ENCODE measurements at places on chromosomes 4 and X.

DNA sequence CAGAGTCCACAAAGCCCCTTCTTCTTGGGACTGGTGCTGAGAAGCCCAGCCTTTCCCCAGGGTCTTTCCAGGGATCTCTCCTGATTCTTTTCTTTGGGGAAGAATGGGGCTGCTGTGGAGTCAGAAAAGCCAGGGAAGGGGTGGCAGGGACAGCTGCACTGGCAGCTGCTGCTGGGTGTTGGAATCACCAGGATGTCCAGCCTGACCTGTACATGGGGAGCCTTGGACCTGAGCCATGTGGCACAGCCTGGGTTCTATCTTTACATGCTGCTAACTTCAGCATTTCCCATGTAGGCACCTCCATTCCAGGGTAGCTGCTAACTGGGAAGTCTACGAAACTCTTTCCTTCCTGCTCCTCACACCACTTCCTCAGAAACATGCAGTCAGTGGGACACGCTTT, 36.0 kb downstream of the MED28 start:
- DNase-seq: no peak

- no peak for DNase-seq
These were observed 189.9 kb downstream of the TBCK start for GRCh38 chr4:106126062-106126461.

- DNase-seq: peak; percentile 98
These were observed at the start of gene PITX2 for GRCh38 chr4:110622841-110623717. Gene PITX2, minus strand, starts transcription at chr4:110623077. Its CDS starts 617 bp downstream, at chr4:110622460.

GRCh38 chr4:149796381-149796780, 19.3 kb downstream of the IQCM start:
- no peak for DNase-seq

DNA sequence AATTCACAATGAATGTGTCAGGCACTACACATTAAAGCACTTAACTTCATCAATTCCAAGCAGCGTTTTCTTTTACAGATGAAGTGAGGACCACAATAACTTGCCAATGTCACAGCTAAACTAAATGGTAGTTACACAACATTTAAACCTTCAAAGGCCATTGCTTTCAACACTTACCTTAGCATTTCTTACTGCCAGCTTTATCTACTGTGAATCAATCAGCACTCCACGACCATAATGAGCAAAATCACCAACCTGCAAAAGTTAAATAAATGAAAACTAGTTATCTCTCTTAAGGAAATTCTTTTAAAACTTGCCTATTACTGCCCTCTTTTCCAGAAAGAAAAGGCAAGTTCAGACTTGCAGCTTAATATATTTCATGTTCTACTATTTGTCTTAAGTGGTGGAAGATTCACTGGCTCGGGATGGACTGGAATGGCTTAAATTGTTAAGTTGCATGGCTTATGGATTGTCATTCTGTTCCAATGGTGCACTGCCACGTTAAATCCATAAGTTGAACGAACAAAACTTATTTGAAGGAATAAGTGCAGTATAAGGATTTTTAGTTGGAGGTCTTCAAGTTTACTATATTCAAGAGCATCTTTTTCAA, 8.3 kb downstream of the RBMX start:
- DNase-seq: no peak

- DNase-seq: no peak
These were observed 102.8 kb downstream of the GLUD2 start for GRCh38 chrX:121150217-121150616.

DNA sequence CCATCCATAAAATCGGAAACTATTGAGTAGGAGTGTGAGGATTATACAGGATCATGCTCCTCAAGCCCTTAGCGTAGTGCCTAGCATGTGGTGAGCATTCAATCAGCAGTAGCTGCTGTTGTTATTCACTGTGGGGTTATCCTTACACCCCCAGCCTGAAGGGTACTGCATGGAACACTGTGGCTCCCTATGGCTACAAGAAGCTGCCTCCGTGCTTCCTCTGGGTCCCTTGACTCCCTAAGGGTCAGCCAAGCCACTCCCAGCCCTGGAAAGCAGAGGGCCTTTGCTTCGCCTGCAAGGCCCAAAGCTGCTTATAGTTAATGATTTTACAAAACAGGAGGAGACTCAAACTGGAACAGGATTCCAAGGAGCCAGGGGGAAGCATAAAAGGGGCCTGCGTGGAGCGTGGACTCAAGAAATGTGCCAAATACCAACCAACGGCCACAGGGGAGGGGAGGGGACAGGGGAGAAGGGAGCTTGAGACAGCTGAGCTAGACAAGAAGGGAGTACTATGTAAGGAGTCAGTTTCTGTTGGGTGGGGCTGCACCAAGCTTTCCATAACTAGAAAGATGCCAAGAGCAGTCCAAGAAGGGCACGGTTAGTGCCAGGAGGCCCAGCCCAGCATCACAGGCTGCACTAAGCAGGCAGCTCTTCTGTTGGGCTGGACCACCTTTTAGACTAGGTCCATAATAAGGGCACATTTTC, 15.9 kb downstream of the SEPTIN6 start:
- DNase-seq: no peak

GRCh38 chr4:120902925-120903324, 19.6 kb downstream of the PRDM5 start:
- DNase-seq: no peak

DNA sequence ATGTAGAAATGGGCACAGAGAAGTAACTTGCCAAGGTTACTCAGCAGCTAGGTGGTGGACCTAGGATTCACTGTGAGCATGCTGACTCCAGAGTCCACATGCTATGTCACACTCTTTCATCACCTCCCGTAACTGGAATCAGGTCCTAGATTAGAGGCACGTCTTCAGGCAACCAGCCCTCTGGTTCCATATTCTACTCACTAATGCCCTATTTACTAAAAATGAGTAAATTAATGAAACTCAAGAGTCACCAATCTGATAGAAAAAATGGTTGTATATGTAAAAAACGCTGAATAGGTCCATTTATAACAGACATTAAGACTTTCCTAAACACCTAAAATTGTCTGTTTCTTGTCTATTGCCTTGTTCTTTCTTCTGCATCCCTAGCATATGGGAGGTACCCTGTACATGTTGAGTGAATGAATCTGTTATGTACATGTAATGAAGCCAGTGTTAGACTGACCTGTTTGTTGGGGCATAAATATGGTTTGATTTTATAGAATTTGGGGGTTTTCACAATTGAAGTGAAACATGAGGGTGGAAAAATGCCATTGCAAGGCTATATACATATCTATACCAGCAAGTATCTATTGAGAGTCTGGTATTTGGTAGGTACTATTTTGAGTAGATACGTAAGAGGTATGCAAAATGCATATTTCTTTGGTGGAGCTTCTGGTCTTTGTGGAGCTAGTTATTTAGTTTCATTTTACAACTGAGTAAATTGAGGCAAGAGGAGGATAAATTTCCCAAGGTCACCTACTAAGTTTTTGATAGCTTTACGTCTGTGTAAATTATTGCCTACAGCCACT, 7.5 kb upstream of the RUFY3 start:
- no peak for DNase-seq

DNA sequence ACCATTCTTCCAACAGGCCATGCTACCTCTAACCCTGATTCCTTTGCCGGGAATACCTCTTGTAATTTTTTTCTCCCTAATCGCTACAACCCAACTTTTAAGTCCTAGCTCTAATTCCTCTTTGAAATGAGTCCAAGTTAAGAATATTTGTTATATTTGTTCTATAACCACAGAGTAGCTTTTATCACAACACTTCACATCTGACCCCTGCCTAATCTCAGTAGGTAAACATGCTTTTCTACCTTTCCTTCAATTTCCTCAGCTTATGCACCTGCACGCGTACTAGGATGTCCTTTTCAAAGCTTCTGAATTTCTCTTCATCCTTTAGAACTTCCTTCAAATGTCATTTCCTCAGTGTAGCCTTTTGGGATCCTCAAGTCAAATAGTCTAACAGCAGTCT, 915.5 kb upstream of the LCORL start:
- peak; percentile 19 for DNase-seq

DNA sequence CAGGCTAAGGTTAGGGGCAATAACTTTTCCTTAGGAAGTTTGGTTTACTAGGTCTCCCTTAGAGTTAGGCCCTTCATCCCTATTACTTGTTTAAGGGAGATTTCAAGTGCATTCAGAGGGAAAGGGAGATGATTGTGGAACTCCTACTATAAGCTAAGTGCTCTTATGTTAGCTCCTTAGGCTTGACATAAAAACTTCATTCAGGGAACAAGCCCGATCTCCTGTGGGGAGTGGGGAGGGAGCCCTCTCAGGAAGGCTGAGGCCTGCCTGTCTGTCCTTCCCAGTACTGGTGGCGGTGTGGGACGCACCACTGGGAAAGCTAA, 8.0 kb downstream of the KLF3 start:
- peak; percentile 44 for DNase-seq

DNA sequence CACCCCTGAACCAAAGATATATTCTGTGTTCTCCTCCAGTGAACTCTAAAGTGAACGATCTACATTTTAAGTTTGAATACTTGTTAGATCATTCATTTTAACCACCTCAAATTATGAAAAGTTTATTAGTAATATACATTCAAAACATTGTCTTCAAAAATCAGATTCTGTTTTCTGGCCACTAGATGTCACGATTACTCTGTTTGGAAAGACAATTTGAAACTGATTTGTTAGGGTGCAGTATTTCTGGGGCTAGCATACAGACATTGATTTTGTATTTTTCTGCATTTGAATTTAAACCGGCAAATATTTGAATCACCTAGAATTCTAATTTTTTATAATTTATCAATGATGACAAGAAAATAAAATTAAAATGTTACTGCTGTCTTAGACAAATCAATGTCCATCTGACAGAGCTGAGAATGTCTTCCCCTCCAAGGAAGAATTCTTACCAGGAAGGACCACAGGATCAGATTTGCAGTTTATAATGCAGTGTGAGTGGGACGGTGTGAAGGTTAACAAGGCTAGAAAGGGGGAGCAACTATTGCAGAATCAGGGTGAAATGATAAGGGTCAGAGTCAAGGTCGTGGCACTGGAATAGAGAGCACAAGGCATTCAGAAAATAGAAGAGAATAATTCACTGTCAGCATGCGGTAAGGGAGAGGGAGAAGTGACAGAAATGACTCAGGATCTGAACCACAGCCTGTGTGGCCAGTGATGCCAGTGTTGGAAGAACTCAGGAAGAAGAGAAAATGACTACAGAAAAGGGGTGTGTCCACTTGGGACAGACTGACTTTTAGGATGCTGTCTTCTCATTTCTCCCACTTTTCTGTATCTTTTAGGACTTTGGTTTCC, 91.6 kb downstream of the ANXA10 start:
- peak; percentile 49 for DNase-seq

DNA sequence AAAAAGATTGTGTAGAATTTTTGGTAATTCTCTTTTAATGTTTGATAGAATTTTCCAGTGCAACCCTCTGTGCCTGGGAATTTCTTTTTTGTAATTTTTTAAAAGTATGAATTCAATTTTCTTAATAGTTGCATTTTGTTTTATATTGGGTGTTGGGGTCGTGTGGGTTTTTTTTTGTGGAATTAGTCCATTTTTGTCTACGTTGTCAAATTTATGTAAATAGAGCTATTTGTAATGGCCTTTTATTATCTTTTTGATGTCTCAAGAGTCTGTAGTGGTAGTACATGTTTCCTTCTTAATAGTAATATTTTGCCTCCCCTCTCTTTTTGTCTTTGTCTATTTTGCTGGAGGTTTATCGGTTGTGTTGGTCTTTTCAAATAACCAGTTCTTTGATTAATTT, 64.4 kb downstream of the F11 start:
- DNase-seq: no peak

GRCh38 chrX:136199365-136199764, 51.8 kb downstream of the MAP7D3 start:
- no peak for DNase-seq

GRCh38 chr4:34269613-34270012, 1974.7 kb downstream of the ARAP2 start:
- DNase-seq: no peak

GRCh38 chr4:164701665-164702064, 52.3 kb upstream of the SMIM31 start:
- no peak for DNase-seq

DNA sequence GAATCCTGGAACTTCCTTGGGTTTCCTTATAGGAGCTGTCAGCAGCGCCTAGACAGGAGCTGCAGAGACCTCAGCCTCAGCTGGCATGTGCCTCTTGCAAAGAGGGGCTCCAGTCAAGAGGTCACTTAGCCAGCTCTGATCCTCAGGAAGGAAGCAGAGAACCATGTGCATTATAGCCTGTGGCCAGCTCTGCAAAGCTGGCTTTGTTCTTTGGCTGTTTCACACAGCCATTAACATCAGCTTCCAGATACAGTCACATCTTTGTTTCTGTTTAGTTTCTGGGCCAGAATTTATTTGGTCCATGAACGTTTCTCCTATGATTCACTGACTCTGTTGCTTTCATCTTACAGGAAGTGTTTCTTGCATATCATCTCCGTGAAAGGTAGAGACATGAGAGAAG, 92.4 kb downstream of the CC2D2A start:
- DNase-seq: no peak

DNA sequence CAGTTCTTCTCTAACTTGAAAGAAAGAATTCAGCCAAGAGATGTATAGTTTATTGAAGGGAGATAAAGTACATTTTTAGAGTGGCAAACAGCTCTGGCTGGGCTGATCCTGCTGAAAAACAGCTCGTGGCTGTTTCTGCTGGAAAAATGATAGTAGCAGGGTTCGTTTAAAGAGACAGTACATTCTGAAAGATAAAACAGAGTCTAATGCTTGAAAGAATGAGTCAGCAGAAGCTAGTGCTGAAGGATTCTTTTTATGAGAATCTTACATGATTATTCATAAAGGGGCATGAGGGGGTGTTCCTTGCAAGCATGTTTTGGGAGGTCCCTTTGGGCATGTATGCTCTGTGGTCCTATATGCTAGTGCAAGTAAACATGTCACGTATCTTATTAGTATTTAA, 790.0 kb downstream of the PCDH18 start:
- no peak for DNase-seq

- DNase-seq: no peak
These were observed 133.9 kb downstream of the EGF start for GRCh38 chr4:110046588-110047049.

DNA sequence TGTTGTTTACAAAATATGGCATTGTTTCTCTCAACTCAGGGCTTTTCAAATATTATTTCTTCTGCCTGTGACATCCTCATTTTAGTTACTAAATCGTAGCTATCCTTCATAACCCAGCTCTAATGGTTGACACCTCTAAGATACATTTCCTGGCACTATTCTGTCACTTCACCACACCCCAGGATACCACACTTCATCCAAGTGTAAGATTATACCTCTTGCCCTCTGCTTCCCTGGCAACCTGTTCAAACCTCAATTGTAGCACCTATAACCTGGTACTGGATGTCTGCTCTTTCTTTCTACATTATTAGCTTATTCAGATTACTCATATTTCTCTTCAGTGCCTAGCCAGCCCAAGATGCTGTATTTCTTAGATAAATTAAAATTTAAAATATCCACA, 175.7 kb upstream of the SPIN4 start:
- no peak for DNase-seq

- peak; percentile 89 for DNase-seq
These were observed 35.1 kb downstream of the CYTL1 start for GRCh38 chr4:4984186-4984585.

GRCh38 chrX:17046478-17047097, 100.1 kb downstream of the REPS2 start:
- peak; percentile 89 for DNase-seq

GRCh38 chr4:7757501-7758471, 181.9 kb downstream of the AFAP1 start:
- no peak for DNase-seq
